SIG-M5 (cell line): ENCODE measurements at places on chromosomes 16 and 17.

GRCh38 chr16:66832661-66833305, 2.0 kb upstream of the NAE1 start:
- DNase-seq, result no peak

DNA sequence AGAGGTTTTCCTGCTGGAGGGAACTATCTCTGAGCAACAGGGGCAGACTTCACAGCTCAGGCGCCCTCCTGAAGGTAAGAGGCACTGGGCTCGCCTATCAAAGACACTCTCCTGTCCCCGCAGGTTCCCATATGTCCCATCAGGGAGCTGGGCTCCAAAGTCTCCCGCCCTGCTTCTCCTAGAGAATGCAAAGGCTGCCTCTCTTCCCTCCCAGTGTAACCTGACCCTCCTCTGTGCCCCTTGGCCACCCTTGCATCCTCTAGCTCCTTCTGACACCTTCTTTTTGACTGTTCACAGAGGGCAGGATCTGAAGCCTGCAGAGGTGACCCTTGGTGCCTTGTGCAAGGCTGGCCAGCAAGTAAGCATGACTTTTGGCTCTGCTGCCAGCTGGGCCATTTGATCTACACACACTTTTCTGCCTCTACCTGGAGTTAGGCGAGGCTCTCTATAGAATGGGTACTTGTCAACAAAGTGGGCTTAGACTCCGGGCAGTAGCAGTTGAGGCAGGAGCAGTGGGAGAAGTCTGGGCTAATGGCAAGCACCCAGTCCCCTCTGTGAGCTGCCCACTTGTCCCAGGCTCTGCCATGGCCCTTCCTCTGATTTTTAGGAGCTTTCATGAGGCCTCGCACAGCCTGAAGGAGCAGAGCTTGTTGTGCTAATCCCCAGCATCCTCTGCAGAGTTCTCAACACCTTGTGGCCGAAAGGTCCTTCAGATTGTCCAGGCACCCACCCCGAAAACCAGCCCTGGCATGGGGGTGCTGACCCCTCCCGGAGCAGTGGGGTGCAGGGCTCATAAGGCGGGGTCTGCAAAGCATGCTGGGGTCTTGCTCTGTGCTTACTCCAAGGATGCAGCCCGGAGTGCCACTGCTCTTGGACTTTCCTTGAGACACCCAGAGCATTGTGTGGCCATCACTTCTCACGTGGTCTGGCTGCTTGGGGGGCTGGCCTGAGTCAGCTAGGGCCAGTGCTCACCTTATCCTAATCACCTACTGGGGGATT, 122.9 kb downstream of the METRNL start:
- no peak for DNase-seq

DNA sequence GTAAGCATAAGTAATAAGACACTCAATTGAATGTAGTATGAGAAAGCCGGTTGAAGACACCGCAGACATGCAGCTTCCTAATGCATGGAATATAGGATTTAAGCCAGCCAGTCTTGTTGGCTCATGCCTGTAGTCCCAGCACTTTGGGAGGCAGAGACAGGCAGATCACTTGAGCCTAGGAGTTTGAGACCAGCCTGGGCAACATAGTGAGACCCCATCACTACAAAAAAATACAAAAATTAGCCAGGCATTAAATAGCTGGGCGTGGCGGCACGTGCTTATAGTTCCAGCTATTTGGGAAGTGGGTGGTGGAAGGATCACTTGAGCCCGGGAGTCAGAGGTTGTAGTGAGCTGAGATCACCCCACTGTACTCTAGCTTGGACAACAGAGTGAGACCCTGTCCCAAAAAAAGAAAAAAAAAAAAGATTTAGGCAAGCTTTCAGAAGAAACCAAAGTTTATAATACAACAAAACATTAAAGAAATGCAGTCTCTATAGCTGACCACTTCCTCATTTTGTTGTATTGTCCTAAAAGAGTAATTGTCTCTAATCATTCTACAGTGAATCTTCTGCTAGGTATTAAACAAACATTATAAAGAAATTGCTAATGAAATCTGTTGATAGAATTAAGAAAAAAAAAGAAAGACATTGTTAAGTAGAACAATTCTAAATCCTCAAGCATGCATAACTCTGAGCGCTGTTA, 68.6 kb upstream of the KIFC3 start:
- DNase-seq, result no peak

DNA sequence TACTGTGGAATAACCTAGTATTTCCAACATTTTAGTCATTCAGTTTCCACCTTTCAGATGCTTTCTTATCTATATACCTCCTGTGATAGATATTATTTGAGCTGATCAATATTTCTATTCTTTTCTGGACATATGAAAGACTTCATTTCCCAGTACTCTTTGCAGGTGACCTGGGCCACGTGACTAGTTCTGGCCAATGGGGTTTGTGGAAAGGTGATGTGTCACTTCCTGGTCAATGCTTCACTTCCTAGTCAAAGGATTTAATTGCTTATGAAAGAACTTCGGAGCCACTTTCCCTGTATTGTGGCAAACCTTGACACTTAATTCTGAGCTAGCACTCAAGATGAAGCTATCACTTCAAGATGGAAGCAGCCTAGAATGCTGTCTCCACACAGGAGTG, 248.9 kb upstream of the FOXF1 start:
- DNase-seq, result no peak

DNA sequence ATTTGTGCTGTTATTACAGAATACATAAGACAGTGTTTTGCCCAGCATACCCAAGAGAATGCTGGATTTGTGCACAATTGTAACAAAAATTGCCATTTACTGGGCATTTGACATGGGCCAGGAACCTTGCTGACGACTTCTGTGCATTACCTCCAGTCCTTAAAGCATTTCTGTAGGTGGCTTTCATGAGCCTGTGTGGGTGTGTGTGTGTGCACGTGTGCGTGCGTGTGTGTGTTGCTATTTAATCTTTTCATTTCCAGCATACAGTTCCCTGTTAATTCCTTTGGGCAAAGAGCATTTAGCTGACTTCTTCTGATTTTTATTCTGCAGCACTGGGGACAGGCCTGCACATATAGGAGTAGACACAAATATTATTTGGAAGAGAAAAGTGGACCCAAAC, 134.4 kb downstream of the CYLD start:
- no peak for DNase-seq

DNA sequence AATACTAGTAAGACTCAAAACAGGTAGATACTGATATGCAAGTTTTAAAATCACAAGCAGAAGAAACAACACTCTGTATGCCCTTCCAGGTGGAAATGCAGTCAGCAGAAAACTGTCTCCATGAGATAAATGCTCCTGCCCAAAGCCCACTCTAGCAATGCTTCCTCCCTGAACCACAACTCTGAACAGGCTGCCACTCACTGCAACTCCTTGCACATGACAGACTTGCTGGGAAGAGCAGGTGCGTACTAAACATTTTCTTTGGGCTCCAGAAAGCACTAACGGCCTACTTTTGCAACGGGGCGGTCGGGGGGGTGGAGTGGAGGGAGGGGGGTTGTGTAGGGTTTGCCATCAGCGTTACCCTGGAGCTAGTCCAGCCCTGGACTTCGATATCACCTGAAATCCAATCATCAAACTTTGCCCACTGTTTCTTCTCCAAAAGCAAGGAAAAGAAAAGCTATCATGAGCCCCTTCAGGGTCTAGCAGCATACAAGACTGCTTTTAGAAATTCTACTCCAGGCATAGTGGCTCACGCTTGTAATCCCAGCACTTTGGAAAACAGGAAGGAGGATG, 46.1 kb downstream of the ANKRD11 start:
- DNase-seq, result no peak

DNA sequence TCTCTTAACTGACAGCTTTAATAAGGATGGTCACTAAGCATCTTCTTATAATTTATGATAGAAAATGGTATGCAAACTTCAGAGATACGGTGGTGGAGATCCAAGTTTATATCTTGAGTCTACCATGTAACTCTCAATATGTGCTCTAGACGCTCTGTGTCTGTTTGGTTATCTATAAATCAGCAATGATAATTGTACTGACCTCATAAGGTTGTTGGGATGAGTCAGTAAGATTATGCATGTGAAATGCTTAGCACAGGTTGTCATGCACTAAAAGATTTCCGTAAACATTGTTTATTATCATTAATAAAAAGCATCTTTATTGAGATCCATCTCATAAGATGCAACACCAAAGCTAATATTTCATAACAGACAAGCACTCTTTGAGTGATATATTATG, 1094.9 kb upstream of the EEF2KMT start:
- no peak for DNase-seq

DNA sequence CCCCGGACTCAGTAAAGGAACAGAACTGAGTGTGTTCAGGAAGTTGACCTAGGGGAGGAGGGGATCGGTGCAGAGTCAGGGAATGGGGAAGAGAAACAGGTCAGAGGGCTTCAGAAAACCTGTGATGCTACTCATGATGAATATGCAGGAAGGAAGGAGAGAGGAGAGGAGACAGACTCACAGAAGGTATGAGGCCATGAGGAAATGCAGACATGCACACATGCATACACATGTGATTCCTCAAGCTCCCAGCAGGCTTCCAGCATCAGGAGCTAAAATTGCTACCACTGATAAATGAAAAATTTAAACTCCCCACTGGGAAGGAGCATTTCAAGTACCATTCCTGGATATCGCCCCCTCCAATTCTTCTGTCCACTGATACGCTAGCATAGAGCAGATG, 262.6 kb downstream of the SLC39A11 start:
- no peak for DNase-seq

DNA sequence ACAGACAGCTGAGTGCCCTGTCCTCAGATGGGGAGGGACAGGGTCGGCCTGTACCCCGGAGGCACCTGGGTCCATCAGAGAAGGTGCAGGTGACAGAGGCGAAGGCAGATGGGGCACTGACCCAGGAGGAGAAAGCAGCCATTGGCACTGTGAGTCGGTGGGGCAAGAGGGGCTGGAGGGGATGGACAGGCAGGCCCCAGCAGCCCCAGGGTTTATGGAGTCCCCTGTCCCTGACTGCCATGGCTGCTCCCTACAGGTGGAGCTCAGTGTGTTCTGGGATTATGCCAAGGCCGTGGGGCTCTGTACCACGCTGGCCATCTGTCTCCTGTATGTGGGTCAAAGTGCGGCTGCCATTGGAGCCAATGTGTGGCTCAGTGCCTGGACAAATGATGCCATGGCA, 32.1 kb downstream of the ANKRD40 start:
- DNase-seq, result no peak

GRCh38 chr17:43324205-43324893, 74.4 kb upstream of the ARL4D start:
- DNase-seq, result no peak

DNA sequence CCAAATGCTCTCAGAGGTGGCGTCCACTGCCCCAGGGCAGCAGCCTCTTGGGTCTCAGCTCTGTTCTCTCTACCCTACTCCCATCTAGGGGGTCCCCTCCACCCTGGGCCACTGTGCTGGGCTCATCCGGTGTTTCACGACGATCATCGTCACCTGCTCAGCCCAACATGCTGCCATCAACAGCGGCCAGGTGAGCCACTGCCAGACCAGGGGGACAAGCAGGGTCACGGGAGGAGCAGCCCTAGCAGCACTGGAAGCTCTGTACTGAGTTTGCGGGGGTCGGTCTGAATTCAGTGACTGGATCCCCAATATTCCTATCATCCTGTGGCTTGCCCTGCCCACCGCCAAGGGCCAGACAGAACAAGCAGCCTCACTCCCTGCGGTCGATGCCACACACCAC, 16.0 kb downstream of the ALOX12B start:
- DNase-seq, result no peak
